Activated T-cell treated with anti-CD3 and anti-CD28 coated beads, Interleukin-2, amount 50 U/mL, for 48 hours (primary cell): ENCODE measurements at places on chromosomes 5 and 9.

DNA sequence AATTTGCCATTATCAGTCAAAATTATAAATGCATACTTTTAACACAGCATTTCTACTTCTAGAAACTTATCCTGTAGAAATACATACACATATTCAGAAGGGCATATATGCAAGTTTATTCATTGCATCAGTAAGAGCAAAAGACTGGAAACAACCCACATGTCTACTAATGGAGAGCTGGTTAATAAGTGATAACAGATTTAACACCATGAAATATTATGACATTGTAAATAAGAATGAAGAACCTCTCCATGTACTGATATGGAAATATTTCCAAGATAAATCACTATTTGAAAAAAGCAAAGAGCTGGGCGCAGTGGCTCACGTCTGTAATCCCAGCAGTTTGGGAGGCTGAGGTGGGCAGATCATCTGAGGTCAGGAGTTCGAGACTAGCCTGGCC, 54.5 kb downstream of the ELOVL7 start:
- DNase-seq: no peak

DNA sequence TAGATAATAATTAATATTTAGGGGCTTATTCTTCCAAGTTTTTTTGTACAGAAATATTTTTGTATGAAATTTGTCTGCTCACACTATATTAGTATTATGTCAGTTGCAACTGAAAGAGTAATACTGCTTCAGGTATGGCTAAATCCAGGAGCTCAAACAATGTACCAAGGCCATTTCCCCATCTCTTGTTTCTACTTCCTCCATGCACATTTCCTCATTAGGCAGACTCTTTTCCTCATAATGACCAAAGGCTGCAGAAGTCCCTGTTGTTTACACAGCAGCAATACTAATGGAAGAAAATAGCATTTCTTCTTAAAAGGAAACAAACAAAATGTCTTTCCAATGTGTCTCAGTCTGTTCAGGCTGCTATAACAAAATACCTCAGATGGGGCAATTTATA, 9.2 kb upstream of the OTULINL start:
- DNase-seq: no peak

GRCh38 chr9:79116709-79117108, 455.1 kb upstream of the TLE4 start:
- DNase-seq: no peak

DNA sequence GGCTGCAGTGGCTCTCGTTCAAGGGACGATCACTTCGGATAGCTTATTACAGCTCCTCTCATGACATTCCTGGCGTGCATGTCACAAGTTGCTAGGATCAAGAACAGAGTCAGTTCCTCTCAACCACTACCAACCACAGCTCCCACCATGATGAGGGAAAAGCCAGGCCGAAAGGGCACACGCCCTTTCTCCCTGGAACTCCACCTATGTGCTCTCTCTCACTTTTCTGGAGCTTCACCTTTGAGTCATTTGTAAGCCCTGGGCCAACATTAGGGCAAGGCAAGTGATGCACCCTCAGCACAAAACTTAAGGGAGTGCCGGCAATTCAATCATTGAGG, 1.6 kb downstream of the SPACA9 start:
- no peak for DNase-seq

GRCh38 chr9:109314011-109314531, 6.8 kb downstream of the EPB41L4B start:
- no peak for DNase-seq

- DNase-seq: no peak
Observed at GRCh38 chr5:132387640-132388117, 18.2 kb downstream of the SLC22A5 start.

DNA sequence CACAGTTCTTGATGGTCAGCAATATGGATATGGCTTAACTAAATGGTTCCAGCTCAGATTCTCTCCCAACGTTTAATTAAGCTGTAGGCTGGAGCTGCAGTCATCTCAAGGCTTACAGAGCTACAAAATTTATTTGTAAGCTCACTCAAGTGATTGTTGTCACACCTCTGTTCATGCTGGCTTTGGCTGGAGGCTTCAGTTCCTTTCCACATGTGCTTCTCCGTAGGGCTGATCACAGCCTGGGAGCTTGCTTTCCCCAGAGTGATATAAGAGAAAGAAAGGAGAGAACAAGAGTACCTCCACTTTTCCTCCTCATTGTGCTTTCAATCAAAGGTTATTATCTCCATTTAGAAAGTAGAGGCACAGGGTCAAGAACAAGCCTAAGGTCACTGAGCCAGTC, 182.7 kb upstream of the KCNN2 start:
- DNase-seq: no peak

GRCh38 chr9:127319366-127320114, 55.0 kb downstream of the GARNL3 start:
- no peak for DNase-seq

GRCh38 chr9:129208207-129209032, 30.4 kb upstream of the IER5L start:
- DNase-seq: peak; percentile 68

- DNase-seq: peak; percentile 65
Observed at GRCh38 chr9:112012026-112012902, 115.7 kb downstream of the UGCG start.

DNA sequence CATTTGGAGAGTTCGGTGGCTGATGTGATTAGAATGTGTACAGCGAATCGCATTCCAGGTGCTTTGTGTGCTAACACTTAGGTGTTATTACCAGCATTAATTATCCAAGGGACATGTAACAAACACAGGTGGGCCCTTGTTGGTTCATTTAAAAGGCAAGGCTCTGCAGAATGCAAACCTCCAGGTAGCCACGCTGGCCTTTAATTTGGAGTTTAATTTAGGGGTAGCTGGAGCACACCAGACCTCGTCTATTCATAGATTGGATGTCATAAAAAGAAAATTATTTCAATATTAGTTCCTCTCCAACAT, 191.1 kb downstream of the MAT2B start:
- no peak for DNase-seq

GRCh38 chr5:112379542-112380325, 39.3 kb downstream of the EPB41L4A start:
- DNase-seq: no peak

DNA sequence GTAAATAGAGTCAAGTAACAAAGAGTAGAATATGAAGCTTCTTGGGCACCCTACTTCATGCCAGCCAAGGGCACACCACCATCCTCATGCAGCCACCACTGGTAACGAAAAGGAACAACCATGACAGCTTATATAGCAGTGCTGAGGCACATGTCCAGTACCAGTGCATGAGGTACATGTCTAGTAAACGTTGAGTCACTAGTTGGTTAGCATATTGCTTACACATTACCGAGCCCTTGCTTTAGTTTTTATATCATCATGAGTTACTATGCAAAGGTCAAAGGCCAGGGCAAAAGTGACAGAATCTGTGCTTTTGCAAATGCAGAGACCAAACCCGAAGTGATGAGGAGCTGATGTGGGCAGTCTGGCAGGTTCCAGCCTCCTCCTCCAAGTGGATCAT, 147.1 kb upstream of the MAP1B start:
- no peak for DNase-seq

GRCh38 chr9:134225186-134225585, 60.8 kb upstream of the RNU6ATAC start:
- no peak for DNase-seq
